Left renal cortex interstitium (tissue), 4 donors: ENCODE measurements at places on chromosomes 7 and 10. TPM values are rescaled to one million over a fixed set of nuclear protein-coding genes. Genes with fewer than 3 reads are reported as not detected.

The FEZF1 gene
- not detected for polyA plus RNA-seq

The GARIN1A gene
- 1.1 TPM for polyA plus RNA-seq

The CFTR gene
- polyA plus RNA-seq = 11.1 TPM

The ITGB8 gene
- 37.0 TPM for polyA plus RNA-seq

The VSTM2A gene
- 4.4 TPM for polyA plus RNA-seq

The TRIM50 gene
- polyA plus RNA-seq = 0.20 TPM

The SPDYE9 gene
- polyA plus RNA-seq = 1.0 TPM

The SPDYE3 gene
- polyA plus RNA-seq = 9.1 TPM

The HOXA6 gene
- 24.7 TPM for polyA plus RNA-seq

The ADAM22 gene
- 12.4 TPM for polyA plus RNA-seq

The SPAM1 gene
- not detected for polyA plus RNA-seq

The CREB5 gene
- 5.7 TPM for polyA plus RNA-seq

The NPSR1 gene
- polyA plus RNA-seq = not detected

The RBM20 gene
- polyA plus RNA-seq = 1.7 TPM

The GBX1 gene
- polyA plus RNA-seq = 0.22 TPM

The SLC16A12 gene
- 35.1 TPM for polyA plus RNA-seq

The GRM3 gene
- 0.10 TPM for polyA plus RNA-seq

The NRG3 gene
- 12.3 TPM for polyA plus RNA-seq

The PPP1R3A gene
- not detected for polyA plus RNA-seq

The ZSCAN25 gene
- polyA plus RNA-seq = 20.2 TPM

The CC2D2B gene
- 2.1 TPM for polyA plus RNA-seq

The EVX1 gene
- polyA plus RNA-seq = 0.07 TPM

The RPP30 gene
- 56.8 TPM for polyA plus RNA-seq

The PGAM2 gene
- 2.2 TPM for polyA plus RNA-seq

The TMEM270 gene
- not detected for polyA plus RNA-seq

The ZNF655 gene
- 112 TPM for polyA plus RNA-seq

The CHCHD3 gene
- polyA plus RNA-seq = 89.7 TPM

The PLCE1 gene
- polyA plus RNA-seq = 30.0 TPM

The NUP205 gene
- 66.7 TPM for polyA plus RNA-seq

The DGKI gene
- 2.0 TPM for polyA plus RNA-seq

The NUDT1 gene
- 30.2 TPM for polyA plus RNA-seq

The KIAA1217 gene
- polyA plus RNA-seq = 95.8 TPM

The LDB3 gene
- polyA plus RNA-seq = 1.5 TPM

The OLAH gene
- 1.0 TPM for polyA plus RNA-seq

The DKK1 gene
- polyA plus RNA-seq = 49.4 TPM

The SDK1 gene
- 5.8 TPM for polyA plus RNA-seq

The SCIN gene
- polyA plus RNA-seq = 126 TPM

The COBL gene
- 13.4 TPM for polyA plus RNA-seq

The AMZ1 gene
- polyA plus RNA-seq = 0.11 TPM

The SYT15 gene
- polyA plus RNA-seq = 6.4 TPM

The PLXDC2 gene
- polyA plus RNA-seq = 28.0 TPM

The VIM gene
- 1,404 TPM for polyA plus RNA-seq

The CHAT gene
- not detected for polyA plus RNA-seq

The CUBN gene
- 197 TPM for polyA plus RNA-seq

The GHRHR gene
- not detected for polyA plus RNA-seq

The CLDN4 gene
- polyA plus RNA-seq = 104 TPM

The GPR146 gene
- polyA plus RNA-seq = 1.9 TPM

The MYPN gene
- not detected for polyA plus RNA-seq

The OPN1SW gene
- 1.5 TPM for polyA plus RNA-seq

The KIF11 gene
- 27.9 TPM for polyA plus RNA-seq

The CPA1 gene
- 1.3 TPM for polyA plus RNA-seq

The DENND2A gene
- 36.1 TPM for polyA plus RNA-seq

The PAPOLB gene
- 0.13 TPM for polyA plus RNA-seq
